ENCODE measurements at places on chromosomes 5 and 9.

- DNase-seq: no peak
Measured at GRCh38 chr5:132498686-132499271, 8.2 kb upstream of the IRF1 start.

DNA sequence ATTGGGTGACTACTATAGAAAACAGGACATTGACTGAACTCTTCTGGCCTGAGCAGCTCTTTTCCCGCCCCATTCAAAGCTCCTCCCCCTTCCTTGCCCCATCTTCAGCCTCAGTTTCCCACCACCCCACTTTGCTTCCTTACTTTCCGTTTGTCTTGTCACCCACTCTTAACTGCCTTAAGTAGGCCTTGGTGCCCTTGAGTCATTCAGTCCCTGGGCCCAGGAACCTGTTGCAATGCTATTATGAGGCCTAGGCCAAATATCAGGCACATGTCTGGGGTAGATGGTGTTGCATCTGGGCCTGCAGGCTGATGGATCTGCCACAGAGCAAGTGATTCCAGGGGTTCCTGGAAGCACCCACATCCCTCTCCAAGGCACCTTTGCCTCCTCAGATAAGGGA, 17.7 kb upstream of the GALNT10 start:
- no peak for DNase-seq

GRCh38 chr5:39361306-39361705, 3.0 kb downstream of the C9 start:
- no peak for DNase-seq

- DNase-seq: no peak
Measured at GRCh38 chr9:135508211-135508820, 7.8 kb downstream of the MRPS2 start.

- no peak for DNase-seq
Measured at GRCh38 chr5:107184066-107184465, 486.7 kb downstream of the EFNA5 start.

DNA sequence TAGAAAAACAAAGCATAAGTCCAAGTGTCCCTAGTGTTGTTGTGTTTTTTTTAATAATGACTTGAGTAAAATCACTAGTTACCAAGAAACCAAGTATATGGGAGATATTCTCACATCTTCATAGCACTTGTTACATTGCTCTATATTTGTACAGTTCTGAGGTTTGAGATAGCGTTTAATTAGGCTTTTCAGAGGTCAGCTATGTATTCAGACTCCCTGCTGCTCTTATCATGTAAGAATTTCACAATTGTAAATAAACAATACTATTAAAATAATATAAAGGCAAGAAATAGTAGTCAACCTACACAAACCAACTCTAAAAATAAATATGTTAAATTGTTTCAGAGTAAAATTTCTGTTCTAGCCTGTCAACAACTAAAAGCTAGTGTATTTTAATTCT, 761.9 kb upstream of the FAM174A start:
- DNase-seq: no peak

- no peak for DNase-seq
Measured at GRCh38 chr9:95029720-95030119, 287.8 kb downstream of the FANCC start.

GRCh38 chr9:136631038-136632000, 31.4 kb upstream of the EGFL7 start:
- DNase-seq: peak; percentile 63

All from HTR-8/SVneo (cell line).